ENCODE measurements at places on chromosomes 6 and 20.

GRCh38 chr6:168370310-168370991 is 50.9 kb upstream of the DACT2 start:
- no peak for DNase-seq

DNA sequence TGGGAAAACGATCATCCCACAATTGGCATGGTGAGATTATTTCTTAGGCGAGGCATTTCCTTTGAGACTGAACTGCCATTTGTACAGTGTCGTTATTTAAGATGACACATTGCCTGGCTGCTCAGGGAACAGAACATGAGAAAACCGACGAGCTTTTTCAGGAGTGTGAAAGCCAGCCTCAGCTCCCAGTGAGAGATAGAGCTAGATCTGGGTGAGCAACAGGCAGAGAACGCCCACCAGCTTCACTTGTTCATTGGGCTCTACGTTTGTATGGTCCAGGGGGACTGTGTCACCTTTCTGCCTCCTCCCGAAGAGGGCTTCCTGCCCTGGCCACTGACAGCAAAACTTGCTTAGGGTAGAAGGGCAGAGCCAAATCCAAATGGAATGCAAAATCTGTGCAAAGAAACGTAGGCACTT is 378.1 kb downstream of the RNGTT start:
- DNase-seq: no peak

GRCh38 chr6:104862456-104862855 is 2.7 kb upstream of the HACE1 start:
- DNase-seq: no peak

- DNase-seq: no peak
These were observed 13.1 kb downstream of the NEDD9 start for GRCh38 chr6:11219400-11219834.

DNA sequence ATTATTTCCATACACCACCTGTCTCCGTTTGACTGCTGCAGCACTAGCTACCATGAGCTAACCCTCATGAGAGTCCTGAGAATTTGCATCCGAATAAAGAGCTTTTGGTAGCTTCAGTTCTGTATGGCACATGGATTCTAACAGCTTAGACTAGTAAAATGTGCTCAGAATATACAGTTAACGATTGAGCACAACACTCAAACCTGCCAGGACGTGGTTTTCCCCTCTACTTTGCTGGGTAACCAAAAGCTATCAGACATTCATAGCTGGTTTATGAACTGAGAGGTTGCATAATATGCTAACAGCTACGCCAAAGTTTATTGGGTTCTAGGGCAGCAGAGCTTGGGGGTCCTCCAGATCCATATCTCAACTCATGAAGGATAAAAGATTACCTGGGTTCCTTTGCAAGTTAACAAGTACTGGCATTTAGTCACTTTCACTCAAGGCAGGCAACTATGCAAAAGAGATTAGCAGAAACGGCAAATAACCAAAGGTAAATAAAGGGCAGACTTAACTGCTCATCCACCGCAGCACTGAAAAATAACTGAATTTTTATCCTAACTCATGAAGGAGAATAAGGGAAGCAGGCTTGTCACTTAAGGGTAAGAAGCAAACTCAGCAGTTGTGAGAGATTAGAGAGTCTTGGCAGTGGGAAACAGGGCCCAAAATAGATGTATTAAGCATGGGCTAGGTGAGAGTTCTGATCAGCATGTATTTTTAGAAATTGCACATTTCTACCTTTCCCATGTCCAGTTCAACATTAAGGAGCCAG is 29.4 kb downstream of the NUDT3 start:
- no peak for DNase-seq
